ENCODE measurements at places on chromosomes 5 and 9. TPM values are rescaled to one million over a fixed set of nuclear protein-coding genes. Genes with fewer than 3 reads are reported as not detected.

DNA sequence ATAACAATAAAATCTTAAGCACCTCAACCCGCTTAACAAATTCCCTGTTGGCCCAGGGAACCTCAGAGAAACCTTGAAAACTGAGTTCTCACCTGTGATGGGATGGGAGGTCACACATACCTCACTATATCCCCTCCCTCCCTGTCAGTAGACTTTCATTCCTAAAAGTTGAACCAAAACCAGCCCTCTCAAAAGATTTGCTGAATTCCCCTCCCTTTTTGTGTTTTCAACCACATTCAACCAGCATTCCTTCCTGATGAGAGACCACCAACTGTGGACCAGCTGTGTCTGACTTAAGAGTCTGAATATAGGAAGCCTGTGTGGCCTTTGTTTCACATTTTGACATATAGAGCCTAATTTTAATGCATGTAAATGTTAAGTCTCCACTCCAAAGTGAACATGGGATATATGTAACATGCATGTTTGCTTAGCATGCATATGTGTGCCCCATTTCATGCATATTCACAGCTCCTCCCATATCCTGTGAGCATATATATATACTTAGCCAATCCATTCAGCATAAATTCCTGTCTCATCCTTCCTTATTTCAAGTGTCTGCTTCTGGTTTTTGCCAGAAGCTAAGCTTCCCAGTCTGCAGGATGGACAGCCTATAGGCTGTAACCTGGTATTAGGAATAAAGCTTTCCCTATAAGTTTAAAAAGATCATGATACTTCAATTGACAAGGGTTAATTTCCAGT, 604.6 kb downstream of the PTPRD start:
- no peak for DNase-seq

DNA sequence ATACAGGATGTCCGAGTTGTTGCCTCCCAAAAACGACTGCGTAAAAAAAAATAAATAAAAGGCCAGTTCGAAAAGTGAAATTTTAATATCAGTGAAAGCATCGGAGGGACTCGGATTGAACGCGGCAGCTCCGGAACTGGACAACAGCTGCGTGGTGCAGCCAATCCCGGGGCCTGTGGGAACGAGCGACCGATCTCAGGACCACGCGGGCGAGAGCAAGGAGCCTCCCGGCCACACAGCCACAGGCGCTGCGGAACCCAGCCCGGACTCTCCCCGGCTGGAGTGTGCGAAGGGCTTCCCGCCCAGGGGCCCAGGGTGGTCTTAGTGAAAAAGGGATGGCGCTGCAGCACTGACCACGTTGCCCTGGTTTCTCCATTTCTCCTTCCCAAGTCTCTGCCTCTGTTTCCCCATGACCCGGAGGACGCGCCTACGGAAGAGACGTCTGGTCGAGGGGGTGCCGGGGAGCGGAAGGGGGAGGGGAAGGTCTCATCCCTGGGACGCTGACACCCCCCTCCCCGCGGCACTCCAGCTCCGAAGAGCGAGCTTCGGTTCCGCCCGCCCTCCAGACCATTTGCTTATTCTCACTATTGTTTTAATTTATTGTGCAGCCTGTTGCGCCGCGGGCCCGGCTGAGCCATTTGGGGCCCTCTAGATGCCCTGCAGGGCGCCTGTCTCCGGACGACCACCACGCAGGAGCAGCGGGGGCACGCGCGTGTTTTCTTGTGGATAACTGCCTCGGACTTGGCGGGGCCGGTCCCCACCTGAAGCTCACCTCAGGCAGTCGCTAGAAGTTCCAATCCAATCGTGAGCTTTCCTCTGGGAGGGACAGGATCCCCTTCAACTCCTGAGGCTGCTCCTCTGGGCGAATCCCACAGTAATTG, 303.0 kb downstream of the PARP8 start:
- no peak for DNase-seq

DNA sequence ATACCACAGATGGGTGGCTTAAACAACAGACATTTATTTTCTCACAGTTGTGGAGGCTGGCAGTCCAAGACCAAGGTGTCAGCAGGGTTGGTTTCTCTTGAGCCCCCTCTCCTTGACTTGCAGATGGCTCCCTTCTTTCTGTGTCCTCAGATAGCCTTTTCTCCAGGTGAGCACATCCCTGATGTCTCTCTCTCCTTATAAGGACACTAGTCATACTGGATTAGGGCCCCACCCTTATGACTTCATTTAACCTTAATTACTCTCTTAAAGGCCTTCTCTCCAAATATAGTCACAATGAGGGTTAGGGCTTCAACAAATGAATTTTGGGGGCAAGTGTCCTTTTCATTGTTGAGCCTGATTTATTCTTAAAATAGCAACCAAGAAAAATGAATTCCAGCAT, 14.7 kb downstream of the PTGER4 start:
- no peak for DNase-seq

DNA sequence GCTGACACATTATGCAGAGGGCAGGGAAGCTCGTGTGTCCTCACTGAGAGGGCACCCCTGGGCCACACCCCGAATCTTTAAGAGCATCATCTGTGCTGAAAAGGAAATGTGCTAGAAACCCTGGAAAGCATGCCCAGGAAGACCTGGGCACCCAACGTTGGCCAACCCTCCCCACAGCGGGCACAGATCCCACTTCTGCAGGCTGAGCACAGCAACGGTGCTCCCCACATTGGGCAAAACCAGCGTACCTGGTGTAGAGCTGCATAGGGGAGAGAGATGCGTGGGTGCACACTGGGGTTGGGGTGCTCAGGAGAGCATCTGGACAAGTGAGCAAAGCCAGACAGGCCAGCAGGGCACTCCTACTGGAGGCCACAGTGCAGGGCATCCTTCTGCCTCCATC, 32.6 kb downstream of the ROR2 start:
- DNase-seq = no peak

GRCh38 chr9:105646879-105647594, 15.2 kb upstream of the TAL2 start:
- DNase-seq = no peak

DNA sequence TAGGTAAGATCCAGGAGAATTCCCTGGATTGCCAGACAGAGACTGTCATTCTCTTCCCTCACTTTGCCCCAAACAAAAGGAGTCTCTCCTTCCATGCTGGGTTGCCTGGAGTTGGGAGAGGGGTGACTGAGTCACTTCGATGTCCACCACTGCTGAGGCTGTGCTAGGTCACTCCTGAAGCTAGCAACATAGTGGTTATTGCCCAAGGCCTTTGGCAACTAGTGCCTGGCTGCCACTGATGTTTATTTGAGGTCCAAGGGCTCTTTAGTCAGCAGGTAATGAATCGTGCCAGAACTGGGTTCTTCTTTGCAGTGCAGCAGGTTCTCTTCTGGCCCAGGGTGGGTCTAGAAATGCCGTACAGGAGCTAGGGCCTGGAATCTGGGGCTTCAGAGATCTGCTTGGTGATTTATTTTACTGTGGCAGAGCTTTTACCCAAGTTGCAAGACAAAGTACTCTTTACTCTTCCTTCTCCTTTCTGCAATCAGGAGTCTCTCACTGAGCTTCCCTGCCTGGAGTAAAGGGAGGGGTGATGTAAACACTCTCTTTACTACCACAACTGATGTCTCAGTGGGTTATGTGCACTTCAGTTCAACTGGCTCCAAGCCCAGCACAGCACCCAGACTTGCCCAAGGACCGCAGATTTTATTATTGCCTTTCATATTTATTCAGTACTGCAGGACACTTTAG, 155.7 kb upstream of the SH3GL2 start:
- DNase-seq = no peak

DNA sequence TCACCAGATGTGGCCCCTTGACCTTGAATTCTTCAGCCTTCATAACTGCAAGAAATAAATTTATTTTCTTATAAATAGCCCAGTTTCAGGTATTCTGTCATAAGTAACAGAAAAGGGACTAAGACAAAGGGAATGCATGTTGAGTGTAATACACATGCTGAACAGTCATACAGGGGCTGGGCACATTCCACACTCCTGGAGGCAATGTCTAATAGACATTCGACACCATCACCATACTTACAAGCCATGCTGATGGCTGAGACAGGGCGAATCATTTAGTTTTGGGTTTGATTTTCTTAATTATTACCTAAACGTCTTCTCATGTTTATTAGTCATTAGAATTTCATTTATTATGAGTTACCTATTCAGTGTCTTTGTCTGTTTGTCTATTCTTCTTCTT, 68.5 kb downstream of the TENT4A start:
- no peak for DNase-seq

GRCh38 chr5:174945853-174946252, 221.5 kb downstream of the MSX2 start:
- no peak for DNase-seq

GRCh38 chr5:74369173-74369572, 271.4 kb downstream of the ENC1 start:
- no peak for DNase-seq

DNA sequence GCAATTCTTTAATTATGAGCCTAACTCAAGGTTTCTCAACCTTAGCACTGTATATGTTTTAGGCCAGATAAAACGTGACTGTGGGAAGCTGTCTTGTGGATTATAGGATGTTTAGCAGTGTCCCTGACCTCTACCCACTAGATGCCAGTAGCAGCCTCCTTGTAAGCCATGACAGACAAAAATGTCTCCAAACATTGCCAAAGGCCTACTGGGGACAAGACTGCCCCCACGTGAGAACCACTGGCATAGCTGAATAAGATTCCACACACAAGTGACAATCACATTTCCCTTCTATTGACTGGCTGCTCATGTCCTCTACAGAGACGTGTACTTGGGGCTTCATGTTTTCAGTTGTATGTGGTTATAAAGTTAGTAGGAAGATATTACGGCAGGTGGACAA, 55.4 kb downstream of the GOLM1 start:
- DNase-seq = no peak

- no peak for DNase-seq
Observed at GRCh38 chr5:93584596-93585040, 1.6 kb downstream of the NR2F1 start.

DNA sequence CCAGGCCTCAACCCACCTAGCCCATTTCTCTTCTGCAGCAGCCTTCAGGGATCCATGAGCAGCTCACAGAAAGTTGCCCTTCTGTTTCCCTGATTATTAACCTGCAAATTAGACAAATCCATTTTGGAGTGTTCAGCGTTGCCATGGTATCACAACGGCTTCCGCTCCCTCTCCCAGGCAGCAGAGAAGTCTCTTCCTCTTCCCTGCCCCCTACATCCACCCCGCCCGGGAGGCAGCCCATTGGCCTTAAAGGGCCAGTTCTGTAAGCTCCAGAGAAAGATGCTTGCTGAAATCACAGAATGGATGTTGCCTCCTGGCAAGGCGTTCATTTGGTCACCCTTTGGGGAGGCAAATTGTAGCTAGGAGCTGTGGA, 47.7 kb upstream of the BOD1 start:
- DNase-seq = no peak

DNA sequence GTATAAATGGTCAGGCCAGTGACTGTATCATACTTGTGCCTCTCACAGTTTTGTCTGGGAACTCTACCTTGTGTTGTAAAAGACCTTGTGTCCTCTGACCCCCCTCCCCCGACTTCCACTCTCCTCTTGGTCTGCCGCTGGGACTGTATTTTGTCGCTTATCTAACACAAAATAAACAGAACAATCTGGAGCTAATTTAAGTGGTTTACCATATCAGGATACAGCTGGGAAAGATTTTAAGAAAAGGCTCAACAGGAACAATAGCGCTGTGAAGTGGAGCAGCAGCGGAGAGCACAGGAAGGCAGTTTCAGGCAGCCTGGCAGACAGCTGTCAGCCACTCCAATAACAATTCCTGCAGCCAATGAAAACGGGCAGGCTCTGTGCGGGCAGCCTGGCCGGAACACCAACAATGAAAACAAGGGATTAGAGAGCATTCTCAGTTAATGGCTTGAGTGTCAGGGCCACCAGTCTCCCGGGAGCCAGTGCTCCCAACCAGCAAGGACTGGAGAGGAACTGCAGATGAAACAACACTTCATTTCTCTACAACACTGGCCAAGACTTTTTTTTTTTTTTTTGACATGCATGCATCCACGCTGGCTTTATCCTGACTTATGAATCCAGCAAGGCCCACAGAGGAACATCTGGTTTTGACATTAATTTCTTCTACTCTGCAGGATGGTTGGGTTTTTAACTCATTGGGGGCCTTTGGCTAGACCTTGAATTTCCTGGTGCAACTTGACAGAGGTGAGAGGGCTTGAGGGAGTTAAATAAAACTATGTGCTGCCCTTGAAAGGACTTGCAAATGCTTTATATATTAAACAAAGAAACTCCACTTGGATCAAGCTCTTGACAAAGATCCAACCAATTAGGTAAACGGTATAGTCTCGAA, 76.7 kb downstream of the ARSB start:
- DNase-seq = no peak

GRCh38 chr5:118857700-118858099, 130.6 kb downstream of the DTWD2 start:
- no peak for DNase-seq

DNA sequence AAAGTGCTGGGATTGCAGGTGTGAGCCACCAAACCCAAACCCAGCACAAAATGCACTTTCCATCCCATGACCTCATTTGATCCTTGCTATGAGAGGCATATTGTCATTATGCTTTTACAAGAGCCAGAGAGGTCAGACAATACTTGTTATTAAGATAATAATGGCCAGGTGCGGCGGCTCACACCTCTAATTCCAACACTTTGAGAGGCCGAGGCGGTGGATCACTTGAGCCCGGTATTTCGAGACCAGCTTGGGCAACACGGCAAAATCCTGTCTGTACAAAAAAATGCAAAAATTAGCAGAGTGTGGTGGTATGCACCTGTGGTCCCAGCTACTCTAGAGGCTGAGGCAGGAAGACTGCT, 55.9 kb upstream of the IL17B start:
- DNase-seq = no peak

GRCh38 chr5:143701493-143701892, 110.5 kb upstream of the HMHB1 start:
- no peak for DNase-seq

- DNase-seq = no peak
Observed at GRCh38 chr5:65247594-65247993, 234.1 kb downstream of the ADAMTS6 start.

DNA sequence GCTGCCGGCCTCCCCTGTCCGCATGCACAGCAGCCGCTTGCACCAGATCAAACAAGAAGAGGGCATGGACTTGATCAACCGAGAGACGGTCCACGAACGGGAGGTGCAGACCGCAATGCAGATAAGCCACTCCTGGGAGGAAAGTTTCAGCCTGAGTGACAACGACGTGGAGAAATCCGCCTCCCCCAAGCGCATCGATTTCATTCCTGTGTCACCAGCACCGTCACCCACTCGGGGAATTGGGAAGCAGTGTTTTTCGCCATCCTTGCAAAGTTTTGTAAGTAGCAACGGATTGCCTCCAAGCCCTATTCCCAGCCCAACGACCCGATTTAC, 75.3 kb downstream of the PIP5K1B start:
- no peak for DNase-seq

DNA sequence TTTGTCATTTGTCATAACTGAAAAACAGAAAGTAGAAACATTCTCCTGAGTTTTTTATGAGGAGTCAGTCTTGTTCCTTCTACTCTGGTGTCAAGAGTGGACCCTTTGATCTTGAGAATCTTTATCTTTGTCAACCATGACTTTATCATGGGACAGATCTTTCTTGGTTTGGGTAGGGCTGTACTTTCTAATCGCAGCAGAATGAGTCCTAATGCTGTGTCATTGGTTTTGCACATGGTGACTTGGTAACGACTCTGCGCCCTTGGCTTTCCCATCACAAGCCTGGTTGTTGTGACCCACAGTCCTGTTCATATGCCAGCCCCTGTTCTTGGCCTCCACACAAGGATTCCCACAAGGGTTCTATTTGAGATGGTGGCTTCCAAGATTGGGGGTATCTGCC, 45.6 kb downstream of the AOPEP start:
- no peak for DNase-seq

The CCDC152 gene
- total RNA-seq = 0.47 TPM

The SLC36A2 gene
- not detected for total RNA-seq

The TRIM32 gene
- 30.6 TPM for total RNA-seq

The SV2C gene
- 0.60 TPM for total RNA-seq

The LCN12 gene
- total RNA-seq = 3.4 TPM

The FAM151B gene
- total RNA-seq = 2.9 TPM

The CTNNA1 gene
- total RNA-seq = 379 TPM

The AHRR gene
- total RNA-seq = 7.4 TPM
